ENCODE measurements at places on chromosomes 1 and 21.

- DNase-seq: no peak
Observed at GRCh38 chr1:99600782-99601181, 45.1 kb upstream of the PALMD start.

- no peak for DNase-seq
Observed at GRCh38 chr1:91889717-91890459, 3.9 kb upstream of the TGFBR3 start.

GRCh38 chr1:236284291-236284721 lies 2.5 kb upstream of the ERO1B start:
- no peak for DNase-seq

DNA sequence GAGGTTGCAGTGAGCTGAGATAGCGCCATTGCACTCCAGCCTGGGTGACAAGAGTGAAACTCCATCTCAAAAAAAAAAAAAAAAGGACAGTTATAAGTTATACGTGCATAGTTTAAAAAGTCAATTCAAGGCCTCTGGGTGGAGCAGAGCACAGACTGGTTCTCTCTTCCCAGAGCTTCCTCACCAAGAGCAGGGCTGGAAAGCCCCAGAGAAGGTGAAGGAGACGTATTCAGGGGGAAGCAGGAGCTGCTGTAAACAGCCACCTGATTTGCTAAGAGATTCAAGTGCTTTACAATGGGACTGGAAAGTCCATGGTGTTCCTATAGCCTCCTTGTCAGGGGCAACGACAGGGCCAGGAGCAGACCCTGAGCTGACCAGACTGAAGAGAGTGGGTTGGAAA lies 85.0 kb upstream of the LYST start:
- DNase-seq: no peak

DNA sequence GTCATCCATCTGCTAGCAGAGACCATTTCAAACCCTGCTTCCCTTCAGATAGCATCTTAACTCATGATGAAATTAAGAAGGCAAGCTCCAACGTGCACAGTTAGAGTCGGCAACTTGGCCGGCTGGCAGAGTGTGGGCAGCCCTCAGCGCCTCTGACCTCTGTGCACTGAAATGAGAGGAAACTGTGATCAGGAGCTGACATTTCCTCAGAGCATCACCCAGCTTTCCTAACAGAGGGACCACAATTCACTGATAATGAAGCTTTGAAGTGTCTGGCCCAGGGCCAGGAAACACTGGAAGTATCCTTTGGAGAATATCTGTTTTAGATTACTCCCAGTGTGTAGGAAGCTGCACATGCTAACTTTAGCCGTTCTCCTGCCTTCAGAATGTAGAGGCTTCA lies 145.0 kb upstream of the ZC3H11B start:
- DNase-seq: no peak

DNA sequence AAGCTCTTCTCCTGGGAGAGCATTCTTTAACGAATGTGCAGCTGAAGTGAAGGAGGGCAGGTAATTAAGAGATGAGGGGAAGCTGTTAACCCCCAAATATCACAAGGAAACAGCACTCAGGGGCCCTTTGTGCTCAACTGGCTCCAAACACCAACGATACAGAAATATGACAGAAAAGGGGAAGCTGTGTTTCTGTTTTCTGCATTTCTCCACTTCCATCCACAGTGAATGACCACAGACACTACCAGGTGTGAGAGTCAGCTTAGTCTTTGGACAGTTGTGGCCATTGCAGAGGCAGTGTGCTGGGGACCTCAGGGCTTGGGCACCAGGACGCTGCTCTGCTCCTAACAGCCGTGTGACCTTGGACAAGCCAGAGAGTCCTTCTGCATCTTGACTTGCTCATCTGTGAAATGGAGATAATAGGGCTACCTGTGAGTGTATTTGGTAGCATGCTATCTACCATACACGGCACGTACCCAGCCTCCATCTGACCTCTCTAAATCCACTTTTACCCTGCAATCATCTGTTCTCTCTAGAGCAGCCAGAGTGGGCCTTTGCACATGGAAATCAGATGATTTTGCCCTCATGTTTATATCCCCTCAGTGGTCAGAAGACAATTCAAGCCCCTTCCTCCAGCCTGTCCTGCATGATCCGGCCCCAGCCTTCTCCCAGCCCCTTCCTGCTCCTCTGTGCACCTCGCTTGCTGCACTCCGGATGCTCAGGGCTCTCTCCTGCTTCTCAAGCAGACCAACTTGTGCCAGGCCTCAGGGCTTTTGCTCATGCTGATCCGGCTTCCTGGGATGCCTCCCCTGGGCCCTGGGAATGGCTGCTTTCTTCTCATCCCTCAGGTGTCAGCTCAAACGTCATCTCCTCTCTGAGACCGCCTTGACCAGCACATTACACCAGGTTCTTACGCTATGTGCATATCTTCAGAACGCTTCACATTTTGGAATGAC lies 4.7 kb upstream of the TINAGL1 start:
- no peak for DNase-seq

GRCh38 chr1:218846181-218846580 lies 327.5 kb upstream of the LYPLAL1 start:
- DNase-seq: no peak
